Urinary bladder (tissue), 4 donors: ENCODE measurements at places on chromosomes 3 and 15. TPM values are rescaled to one million over a fixed set of nuclear protein-coding genes. Genes with fewer than 3 reads are reported as not detected.

GRCh38 chr3:117439812-117440211, 730.2 kb downstream of the TUSC7 start:
- no peak for DNase-seq

DNA sequence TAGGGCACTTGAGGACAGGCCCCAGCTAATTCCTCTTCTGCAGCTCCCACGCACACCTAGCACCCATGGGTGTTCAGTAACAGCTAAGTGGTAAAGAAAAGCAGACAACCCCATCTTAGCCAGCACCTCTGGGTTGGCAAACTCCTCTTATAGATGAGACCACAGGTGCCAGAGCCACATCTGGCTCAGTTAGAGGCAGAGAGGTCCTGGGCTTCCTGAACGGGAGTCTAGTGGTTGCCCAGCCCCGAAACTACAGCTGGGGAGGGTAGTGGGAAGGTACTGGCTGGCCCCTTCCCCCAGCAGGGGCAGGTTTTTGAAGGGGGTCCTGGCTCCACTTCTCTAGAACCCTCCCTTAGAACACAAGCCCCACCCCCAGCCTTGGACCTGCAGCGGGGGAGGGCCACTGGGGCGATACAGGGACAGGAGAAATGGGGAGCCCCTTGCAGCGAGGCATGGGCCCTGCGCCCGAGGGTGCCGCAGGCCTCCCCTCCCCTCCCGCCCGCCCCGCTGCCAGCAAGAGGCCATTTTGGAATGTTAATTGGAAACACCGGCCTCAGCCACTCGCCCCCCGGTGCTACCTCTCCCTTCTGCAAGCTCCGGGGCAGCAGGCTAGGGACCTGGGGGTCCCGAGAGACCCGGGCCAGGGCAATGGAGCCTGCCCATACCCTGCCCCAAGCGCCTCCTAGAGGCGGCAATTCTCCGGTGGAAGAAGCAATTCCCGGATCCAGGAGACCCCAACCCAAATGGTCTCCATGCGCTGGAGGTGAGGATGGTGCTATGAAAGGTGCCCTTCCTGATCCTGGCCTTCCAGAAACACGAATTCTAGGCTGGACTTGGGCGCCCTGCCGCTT, 1.5 kb downstream of the DUSP7 start:
- no peak for DNase-seq

- no peak for DNase-seq
Measured at GRCh38 chr15:39921274-39921638, 1.2 kb upstream of the GPR176 start.

Gene AHSG
- polyA plus RNA-seq = 0.71 TPM

DNA sequence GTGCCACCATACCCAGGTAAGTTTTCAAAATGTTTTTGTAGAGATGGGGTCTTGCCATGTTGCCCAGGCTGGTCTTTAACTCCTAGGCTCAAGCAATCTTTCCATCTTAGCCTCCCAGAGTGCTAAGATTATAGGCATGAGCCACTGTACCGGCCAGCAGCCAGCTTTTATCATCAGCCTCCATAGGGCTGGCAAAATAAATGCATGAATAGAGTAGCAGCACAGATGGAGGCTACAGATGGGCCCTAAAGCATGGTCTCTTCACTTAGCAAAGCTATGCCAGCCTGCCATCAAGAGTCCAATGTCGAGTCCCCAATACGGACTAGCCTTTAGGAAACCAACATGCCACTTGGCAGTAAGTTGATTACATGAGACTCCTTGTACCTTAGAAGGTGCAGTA, 63.8 kb downstream of the CNTN3 start:
- no peak for DNase-seq

Gene ENTPD3
- 4.1 TPM for polyA plus RNA-seq

DNA sequence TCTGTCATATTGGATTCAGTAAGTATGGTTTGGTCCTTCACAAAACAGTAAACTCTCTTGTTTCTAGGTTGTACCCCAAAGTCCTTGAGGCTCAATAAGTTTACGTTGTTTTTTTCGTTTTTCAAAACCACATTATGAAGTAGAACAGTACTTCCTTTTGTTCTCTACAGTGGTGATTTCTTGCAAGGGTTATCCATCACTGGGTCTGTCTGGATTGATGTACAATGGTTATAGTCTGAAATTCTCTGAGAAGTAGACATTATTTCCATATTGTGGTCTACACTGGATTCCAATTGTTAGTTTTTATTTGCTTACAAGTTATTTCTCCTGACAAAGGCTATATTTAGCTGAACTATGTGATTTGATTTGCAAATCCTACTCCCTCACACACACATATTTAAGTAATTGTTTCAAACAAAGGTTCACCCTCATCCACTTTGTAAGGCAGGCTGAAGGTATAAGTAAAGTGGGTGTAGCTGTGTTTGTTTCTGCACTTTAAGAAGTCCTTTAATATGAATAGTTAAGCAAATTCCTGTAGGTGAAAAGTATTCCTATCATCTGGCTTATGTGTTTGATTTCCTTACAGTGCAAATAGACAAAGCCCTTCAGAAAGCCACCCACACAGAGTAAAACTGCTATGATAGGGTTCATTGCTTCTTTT, 64.2 kb upstream of the MME start:
- DNase-seq = no peak

GRCh38 chr3:68876112-68876713, 56.1 kb downstream of the TAFA4 start:
- peak; percentile 21 for DNase-seq

GRCh38 chr15:62935300-62936081, 107.1 kb upstream of the TPM1 start:
- no peak for DNase-seq

Gene FOXL2
- not detected for polyA plus RNA-seq

DNA sequence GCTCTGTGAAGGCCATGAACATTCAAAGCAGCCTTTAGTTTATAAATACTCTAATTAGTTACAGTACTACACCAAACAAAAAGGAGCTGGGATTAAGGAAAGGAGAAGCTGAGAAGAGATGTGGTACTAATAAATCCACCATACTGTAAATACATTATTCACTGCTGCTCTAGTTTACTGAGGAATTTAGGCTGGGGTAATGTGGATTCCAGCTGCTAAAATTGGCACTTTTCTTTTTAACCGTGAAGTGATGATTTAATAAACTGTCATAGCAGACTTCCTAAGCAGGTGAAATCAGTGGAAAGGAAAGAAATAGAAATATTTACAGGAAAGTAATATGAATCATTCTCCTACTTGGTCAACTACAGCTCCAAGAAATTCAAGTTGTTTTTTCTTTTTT, 88.7 kb downstream of the TFG start:
- no peak for DNase-seq

Gene SLC24A5
- not detected for polyA plus RNA-seq
